ENCODE measurements at places on chromosomes 3 and 15. TPM values are rescaled to one million over a fixed set of nuclear protein-coding genes. Genes with fewer than 3 reads are reported as not detected.

The PLS1 gene
- total RNA-seq = 5.2 TPM

DNA sequence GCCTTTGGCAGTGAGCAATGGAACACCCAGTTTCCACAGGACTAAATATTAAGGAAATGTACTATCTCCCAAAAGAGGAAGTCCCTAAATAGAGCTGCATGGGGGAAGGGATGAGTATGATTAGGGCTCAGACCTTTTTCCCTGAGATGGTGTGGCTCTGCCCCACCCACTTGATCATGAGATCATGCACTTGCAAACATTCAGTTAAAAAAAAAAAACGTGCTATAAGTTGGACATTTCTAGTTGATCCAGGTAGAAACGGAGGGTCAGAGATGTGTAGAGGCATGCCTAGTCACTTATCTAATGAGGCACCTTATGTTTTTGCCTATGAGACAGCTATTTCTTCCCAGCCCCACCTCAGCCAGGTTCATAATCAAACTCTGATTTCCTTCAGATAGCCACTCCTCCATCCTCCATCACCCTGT, 24.5 kb upstream of the SSR3 start:
- no peak for DNase-seq

DNA sequence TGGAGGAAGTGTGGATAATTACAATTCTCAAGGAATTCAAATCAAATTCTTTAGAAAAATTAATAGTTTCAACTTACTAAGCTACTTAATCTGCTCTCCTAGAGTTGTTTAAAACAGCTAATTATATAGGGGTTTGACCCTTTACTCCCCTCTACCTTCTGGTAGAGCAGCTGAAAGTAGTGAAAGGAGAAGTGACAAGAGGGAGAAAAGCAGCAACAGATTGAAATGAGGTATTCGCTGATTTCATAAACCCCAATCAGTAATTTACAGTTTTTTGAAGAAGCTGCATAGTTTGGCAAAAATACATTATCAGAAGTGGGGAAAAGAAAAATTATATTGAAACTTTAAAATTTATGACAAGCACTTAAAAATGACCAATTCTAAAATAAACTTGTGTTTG, 52.8 kb downstream of the ZMAT3 start:
- DNase-seq = no peak

DNA sequence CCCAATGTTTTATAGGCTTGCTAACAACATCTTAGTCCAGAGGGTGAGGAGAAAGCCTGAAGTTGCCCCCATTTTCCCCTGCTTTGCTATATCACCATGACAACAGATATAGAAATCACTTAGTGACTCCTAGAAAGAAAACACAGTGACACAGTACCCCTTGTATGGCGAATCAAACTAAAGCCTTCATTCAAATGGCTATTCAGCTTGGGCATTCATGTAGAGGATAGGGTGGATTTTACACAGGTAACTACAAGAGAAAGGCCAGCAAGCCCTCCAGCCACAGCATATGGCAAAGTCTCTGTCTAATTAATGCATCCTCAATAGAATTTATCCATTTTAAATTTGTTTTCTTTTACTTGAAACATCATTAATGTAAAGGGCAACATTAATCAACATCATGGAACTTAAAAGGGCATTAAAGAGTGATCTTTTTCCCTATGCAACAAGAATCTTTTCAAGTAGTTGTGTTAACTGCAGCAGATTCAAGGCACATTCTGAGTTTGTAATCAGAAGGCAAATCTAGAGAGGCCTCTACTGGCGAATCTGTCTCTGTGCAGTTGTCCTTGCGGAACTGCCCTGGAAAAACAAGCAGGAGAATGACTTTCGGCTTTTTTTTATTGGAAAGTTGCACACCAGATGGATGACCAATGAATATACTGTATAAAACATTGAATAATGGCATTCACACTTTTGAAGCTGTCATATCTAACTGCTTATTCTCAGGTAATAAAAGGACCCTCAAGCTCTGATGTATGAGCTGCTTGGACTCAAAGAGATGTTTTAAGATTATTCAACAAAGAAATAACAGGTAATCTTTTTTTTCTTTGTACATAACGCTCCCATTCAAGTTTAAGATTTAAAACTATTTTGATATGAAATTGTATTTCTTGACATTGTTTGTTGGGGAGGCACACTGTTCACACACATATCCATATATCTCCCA, 621.7 kb upstream of the AGTR1 start:
- DNase-seq = peak; percentile 95

All from G401 (cell line).